ENCODE measurements at places on chromosomes 3 and 15.

DNA sequence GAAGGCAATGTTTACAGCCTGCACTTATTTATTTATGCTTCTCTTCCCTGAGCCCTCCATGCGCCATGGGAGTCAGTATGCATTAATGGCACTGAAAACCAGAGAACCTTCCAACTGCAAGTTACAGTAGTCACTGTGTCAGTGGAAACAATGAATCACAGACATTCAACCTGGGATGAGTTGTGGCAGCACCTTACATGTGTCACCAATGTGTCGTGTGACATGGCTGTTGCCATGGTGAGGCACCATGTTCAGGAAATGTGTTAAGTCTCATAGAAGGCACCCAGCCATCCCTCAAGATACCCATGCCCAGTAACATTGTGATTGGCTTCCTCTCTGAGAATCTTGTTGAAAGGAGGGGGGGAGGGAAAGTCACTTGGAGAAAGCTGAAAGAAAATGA lies 105.0 kb downstream of the FOXP1 start:
- peak; percentile 22 for DNase-seq

DNA sequence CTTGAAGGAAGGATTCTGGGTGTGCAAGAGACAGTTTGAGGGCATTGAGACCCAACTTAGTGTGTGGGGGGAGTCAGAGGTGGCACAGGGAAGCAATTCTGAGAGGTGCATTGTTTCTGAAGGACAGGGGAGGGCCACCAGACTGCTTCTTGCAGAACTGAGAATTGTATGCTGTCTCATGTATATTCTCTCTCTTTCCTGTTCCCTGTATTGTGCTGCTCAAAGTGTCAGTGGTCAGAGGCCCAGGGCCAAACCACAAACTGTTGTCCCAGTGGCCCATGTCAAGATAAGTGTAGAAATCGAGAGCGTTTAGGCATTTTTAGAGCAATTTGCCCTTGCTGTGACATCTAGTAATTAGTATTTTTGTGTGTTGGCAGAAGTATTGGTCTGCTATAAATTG lies 567.1 kb downstream of the EDEM1 start:
- DNase-seq = no peak

DNA sequence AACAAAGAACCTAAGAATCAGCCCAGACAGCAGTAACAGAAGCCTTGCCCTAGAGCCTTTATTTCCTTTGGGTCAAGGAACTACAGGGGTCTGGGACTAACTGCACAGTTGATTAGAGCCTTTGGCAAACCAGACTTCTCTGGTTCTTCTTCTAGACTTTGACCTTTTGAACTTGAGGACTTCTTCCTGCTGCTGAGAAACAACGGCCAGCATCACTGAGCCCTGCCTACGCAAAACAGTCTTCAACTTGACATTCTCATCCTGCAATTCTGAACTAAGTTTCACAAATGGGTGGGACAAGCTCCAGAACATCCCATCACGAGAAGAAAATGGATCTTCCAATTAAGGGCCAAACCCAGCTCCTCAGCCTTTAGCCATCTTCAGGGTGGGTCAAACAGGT lies 31.4 kb downstream of the CMTM6 start:
- no peak for DNase-seq

- DNase-seq = no peak
These were observed 6.5 kb downstream of the EPHB3 start for GRCh38 chr3:184567946-184568559.

- DNase-seq = no peak
These were observed 121.0 kb upstream of the CDIN1 start for GRCh38 chr15:36458411-36458810.

- no peak for DNase-seq
These were observed 61.8 kb downstream of the GAP43 start for GRCh38 chr3:115685097-115685496.

DNA sequence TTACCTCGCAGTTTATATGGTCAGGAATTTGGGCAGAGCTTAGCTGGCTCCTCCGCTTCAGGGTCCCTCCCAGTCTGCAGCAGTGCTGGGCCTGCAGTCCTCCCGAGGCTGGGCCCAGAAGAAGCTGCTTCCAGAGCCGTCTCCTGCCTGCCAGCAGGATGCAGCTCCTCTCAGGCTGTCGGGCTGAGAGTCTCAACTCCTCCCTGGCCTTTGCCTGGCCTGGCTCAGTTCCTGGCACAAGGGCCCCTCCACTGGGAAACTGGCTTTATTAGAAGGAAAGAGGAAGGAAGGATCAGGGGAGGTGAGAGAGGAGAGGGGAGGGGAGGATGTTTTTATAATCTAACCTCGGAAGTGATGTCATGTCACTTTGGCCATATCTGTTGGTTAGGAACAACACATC lies 72.8 kb downstream of the GABRG3 start:
- no peak for DNase-seq

DNA sequence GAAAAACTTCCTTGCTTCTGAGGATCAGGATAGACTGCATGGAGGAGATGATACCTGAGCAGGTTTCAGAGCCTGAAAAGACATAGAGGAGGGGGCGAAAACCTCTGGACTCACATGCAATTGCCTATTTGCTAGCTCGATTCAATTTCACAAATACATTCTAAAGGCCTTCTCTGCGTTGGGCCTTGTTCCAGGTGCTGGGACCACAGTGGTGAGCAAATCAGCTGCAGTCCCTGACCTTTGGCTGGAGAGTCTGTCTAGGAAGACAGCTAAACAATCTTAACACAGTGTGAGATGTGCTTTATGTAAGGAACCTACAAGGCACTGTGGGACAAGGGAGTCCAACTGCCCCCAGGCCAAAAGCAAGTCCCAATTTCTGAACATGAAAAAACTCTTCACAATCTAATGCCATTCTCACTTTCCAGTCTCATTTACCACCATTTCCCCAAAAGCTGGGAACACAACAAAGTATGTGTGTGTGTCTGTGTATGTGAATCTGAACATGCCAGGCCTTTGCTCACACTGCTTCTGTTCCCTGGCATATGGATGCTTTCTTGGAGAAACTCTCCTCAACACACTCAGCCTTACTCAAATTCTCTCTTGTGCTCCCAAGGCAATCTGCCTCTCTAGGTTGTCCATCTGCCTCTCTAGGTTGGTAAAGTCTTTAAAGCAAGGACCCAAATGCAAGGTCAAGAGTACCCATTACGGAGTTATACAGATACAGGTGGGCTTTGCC lies 2.1 kb upstream of the PCCB start:
- DNase-seq = no peak

- DNase-seq = no peak
These were observed 2.1 kb downstream of the ABHD17C start for GRCh38 chr15:80697075-80697685.

DNA sequence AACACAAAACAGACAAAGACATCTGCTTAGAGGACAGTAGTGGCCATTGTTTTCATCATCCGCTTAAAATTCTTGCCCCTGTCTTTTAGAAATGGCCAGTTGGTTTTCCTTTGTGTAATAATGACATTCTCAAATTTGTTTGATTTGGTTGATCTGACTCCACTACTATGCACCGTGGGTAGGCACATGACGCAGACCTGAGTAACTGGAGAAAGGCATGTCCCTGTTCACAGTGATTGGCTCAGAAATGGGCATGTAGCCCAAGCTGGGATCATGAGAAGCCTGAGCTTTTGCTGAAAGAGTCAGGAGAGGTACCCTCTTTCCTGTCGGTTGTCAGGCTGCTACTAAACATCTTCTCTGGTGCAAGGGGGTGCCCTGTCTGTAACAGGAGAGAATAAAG lies 36.6 kb upstream of the MAGI1 start:
- DNase-seq = no peak

DNA sequence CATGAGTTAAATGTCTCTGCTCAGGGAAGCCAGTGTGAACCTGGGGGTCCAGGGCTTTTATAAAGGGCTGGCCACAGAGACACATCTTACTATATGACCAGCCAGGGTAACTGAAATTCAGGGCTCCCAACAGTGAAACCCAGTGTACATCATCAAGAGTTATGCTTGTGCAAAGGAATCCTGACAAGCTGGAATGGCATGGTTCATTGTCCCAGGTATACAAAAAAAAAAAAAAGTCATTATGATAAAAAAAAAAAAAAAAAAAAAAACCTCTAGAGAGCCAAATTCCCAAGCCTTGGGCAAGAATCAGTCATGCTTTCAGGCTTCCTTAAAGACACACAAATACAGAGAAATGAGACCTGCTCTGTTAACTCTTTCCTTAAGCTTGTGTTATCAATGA lies 452.0 kb downstream of the GABRG3 start:
- DNase-seq = no peak

DNA sequence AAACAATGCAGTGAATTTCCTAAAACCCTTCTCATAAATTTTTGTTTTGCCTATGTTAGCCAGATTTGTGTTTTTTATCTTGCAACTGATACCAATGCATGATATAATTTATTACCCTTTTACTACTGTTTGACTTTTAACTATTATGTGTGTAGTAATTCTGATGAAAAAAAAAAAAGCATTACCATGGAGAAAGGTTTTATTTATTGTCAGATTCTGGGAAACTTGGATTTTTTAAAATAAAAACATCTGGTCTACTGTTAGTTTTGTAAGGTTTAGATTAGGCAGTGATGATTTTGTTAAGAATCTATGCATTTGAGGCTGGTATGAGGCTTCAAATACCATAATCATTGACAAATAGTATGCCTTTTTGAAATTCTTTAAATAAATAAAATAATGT lies 470.4 kb upstream of the ROBO1 start:
- DNase-seq = no peak

DNA sequence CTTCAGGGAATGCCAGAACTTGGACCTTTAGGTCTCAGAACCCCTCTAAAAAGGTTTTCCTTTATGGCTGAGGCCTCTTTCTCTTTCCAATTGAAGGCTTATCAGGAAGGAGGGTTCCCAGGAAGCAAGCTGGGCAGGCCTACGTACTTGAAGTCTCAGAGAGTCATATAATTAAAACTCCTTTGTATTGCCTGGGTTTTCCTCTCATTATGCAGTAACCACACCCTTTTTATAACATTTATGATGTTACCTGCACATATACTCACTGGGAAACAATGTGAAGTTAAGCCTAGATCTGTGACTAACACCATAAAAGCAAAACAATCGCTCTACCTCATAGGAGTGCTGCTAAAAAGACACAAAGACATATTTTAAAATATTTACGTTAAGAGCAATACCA lies 27.3 kb downstream of the SERP1 start:
- DNase-seq = no peak

DNA sequence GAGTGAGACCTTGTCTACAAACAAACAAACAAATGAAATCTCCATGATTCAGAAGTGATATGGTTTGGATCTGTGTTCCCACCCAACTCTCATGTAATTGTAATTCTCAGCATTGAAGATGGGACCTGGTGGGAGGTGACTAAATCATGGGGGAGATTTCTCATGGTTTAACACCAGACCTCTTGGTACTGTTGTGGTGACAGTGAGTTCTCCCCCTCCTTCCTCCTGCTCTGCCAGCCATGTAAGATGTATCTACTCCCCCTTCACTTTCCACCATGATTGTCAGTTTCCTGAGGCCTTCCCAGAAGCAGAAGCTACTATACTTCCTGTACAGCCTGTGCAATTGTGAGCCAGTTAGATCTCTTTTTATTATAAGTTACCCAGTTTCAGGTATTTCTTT lies 438.4 kb upstream of the THBS1 start:
- DNase-seq = no peak

DNA sequence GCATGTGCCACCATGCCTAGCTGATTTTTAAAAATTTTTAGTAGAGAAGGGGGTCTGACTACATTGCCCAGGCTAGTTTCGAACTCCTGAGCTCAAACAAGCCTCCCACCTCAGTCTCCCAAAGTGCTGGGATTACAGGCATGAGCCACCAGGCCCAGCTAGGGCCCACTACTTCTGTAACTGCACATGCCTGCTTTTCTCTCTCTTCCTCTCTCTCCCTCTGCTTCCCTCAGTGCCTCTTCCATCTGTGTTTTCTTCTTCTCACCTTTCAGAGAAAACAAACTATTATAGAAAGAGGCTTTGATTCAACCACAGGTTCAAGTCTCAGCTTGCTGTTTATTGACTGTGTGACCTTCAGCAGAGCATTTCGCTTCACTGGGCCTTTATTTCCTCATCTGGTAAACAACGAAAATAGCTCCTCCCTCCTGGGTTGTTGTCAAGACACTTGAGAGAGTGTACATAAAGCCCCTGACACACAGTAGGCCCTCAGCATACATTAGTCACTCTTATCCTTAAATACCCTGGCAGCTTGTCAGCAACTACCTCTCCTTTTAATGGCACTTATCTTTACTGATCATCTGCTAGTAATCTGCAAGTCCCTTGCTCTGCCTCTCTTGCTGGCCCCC lies 10.2 kb downstream of the TADA3 start:
- no peak for DNase-seq

DNA sequence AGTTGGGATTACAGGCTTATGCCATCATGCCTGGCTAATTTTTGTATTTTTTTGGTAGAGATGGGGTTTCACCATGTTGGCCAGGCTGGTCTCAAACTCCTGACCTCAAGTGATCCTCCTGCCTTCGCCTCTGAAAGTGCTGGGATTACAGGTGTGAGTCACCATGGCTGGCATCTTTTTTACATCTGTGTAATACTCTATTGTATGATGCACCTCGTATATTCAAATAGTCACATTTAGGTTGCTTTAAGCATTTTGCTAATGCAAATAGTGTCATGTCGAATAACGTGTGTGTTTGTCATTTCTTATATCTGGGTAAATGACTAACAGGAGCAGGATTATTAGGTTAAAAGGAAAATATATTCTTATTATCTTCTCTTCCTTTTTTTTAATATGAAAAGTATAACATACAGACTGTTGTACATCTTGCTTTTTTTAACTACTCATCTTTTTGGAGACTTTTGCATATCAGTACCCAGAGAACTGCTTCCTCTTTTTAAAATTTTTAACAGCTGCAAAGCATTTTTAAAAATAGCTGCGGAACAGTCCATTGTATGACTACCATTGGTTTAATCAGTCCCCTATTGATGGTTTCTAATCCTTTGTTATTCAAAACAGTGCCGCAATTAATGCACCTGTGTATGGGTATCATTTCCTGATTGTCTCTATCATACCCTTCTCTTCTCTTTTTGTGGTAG lies 13.4 kb downstream of the SCAMP5 start:
- DNase-seq = no peak

GRCh38 chr3:169699536-169700050 lies 36.1 kb upstream of the MECOM start:
- no peak for DNase-seq

DNA sequence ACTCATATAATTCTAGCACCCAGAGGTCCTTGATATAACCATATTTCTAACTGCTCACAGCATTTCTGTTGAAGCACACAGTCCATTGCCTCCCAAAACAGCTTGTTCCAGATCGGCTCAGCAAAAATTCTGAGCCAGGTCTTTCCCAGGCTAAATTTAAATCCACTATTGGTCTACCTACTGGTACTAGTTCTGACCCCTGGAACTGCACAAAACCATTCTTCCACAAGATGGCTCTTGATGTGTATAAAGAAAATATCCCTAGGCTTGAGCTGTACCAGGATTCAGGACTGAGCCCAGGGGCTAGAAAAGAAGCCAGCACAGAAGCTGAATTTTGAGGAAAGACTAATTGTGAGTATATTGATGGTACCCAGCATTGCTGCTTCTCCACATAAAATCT lies 75.4 kb upstream of the ABHD17C start:
- no peak for DNase-seq

- DNase-seq = no peak
These were observed 30.6 kb downstream of the SNRK start for GRCh38 chr3:43316783-43317460.

Measured in T-helper 9 cell (primary cell).